ENCODE measurements at places on chromosomes 1 and 21.

- peak; percentile 31 for DNase-seq
Measured at GRCh38 chr1:226444901-226445300, 37.0 kb upstream of the PARP1 start.

DNA sequence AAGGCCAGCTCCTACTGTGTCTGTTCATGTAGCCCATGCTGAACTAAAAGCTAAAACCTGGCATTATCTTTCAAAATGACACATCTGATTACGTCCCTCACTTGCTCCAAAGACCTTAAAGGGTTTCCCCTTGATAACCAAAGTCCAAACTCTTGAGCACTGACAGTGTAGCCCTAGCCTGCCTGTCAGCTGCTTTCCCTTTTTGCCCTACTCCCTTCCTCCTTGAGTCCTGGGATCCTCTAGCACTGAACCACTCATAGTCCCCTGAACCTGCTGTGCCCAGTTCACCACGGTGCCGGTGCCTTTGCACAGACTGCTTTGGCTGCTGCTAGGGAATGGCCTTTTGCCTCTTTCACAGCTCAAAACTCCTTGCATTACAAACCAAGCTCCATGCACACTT is 67.5 kb downstream of the PLXNA2 start:
- no peak for DNase-seq

GRCh38 chr1:53629101-53629691 is 109.8 kb downstream of the GLIS1 start:
- DNase-seq: no peak

- no peak for DNase-seq
Measured at GRCh38 chr1:44283524-44284173, 70.4 kb downstream of the DMAP1 start.

- no peak for DNase-seq
Measured at GRCh38 chr1:34639701-34640100, 115.1 kb upstream of the GJB5 start.
